CD4-positive, alpha-beta T cell (primary cell): ENCODE measurements at places on chromosomes 4 and X. TPM values are rescaled to one million over a fixed set of nuclear protein-coding genes. Genes with fewer than 3 reads are reported as not detected.

The GPRASP1 gene
- 104 TPM for total RNA-seq

The YIPF7 gene
- total RNA-seq = not detected

The CNGA1 gene
- not detected for total RNA-seq

The CLTRN gene
- 0.56 TPM for total RNA-seq

The ARHGEF38 gene
- not detected for total RNA-seq

The LDB2 gene
- not detected for total RNA-seq

The ITIH6 gene
- not detected for total RNA-seq

The HDX gene
- total RNA-seq = 0.38 TPM

The HSFX3 gene
- not detected for total RNA-seq

The NSG1 gene
- total RNA-seq = 10.4 TPM

The NAT8L gene
- not detected for total RNA-seq

The UGT2B17 gene
- not detected for total RNA-seq

The C1QTNF7 gene
- total RNA-seq = not detected

The SGMS2 gene
- total RNA-seq = 0.08 TPM

The TBX22 gene
- not detected for total RNA-seq

The XAGE3 gene
- total RNA-seq = not detected

The MAGEE1 gene
- total RNA-seq = 12.7 TPM

The ERCC6L gene
- 0.08 TPM for total RNA-seq

The CSAG2 gene
- not detected for total RNA-seq

The ALAS2 gene
- total RNA-seq = not detected

The FGA gene
- not detected for total RNA-seq

The CTAG2 gene
- not detected for total RNA-seq

The UCP1 gene
- not detected for total RNA-seq

The ESX1 gene
- not detected for total RNA-seq

The CWH43 gene
- not detected for total RNA-seq

The EGFL6 gene
- total RNA-seq = not detected

The SSX4 gene
- not detected for total RNA-seq

The NAP1L3 gene
- 7.6 TPM for total RNA-seq

The P2RY4 gene
- not detected for total RNA-seq

The PCDH10 gene
- not detected for total RNA-seq

The HELT gene
- total RNA-seq = not detected

The GABRQ gene
- total RNA-seq = not detected

The REPS2 gene
- total RNA-seq = 0.60 TPM

The CACNA1F gene
- total RNA-seq = 1.2 TPM

The PKD2 gene
- 4.1 TPM for total RNA-seq

The BGN gene
- total RNA-seq = not detected

The SAGE1 gene
- total RNA-seq = not detected

The AR gene
- total RNA-seq = not detected

The MAGEA4 gene
- total RNA-seq = not detected

The STAP1 gene
- total RNA-seq = 3.6 TPM

The PAK3 gene
- 1.9 TPM for total RNA-seq

The TCEAL7 gene
- total RNA-seq = not detected

The CYBB gene
- 1.6 TPM for total RNA-seq

The BBS7 gene
- total RNA-seq = 3.0 TPM

The TMEM255A gene
- not detected for total RNA-seq

The PTPN13 gene
- total RNA-seq = 4.1 TPM

The RS1 gene
- total RNA-seq = not detected

The ZCCHC12 gene
- 0.14 TPM for total RNA-seq

The CHM gene
- total RNA-seq = 6.3 TPM

The PDCL2 gene
- not detected for total RNA-seq

The TMEM47 gene
- total RNA-seq = not detected

The SMIM31 gene
- total RNA-seq = not detected

The H2AZ1 gene
- total RNA-seq = 96.3 TPM

The RPA4 gene
- 0.14 TPM for total RNA-seq

The GPC3 gene
- total RNA-seq = 0.25 TPM

The AFAP1 gene
- total RNA-seq = 9.8 TPM

The TSC22D3 gene
- 3,144 TPM for total RNA-seq
